CD4-positive, alpha-beta T cell treated with Interferon gamma for 1 hour (primary cell): ENCODE measurements at places on chromosomes 11 and 22.

- DNase-seq, result no peak
Observed at GRCh38 chr11:91239359-91239758, 985.3 kb upstream of the FAT3 start.

DNA sequence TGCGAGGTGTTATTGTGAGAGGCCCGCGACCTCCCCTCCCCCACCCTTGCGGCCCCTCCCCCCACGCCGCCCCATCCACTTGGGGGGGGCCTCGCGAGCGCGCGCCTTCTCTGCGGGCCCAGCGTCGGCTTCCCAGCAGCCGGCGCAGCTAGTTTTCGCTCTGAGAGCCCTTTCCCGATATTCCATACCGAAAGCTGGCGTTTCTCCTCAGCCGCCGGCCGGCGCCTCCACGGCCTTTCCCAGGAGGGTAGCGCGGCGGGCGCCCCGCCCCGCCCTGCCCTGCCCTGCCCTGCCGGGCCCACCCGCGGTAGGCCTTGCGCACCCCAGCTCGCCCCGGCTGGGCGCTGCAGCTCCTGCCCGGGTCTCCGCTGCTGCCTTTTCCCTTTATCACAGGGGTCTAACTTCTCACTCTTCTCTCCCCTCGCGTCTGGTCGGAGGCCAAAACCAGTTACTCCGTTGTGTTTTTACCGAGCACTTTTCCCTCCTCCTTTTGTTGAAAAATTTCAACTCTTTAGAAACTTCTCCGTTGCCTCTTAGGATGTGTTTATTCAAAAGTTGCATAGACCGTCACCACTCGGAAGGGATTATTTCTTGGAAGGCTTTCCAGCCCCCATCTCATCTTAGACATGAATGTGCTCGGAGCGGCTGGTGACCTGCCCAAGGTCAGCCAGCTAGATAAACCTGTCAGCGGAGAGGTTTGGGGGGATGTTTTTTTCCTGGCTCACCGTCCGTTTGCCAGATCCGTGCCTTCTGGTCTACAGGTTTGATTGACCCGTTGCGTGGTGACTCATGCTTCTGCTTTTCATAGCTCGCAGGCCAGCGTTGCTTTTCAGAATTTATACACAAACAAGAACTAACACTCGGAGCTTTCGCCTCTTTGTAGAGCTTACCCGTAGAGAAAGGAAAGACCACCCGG lies 648 bp downstream of the PAFAH1B2 start:
- DNase-seq, result peak; percentile 41

GRCh38 chr11:45182902-45183301 lies 36.5 kb downstream of the PRDM11 start:
- no peak for DNase-seq

GRCh38 chr11:42960521-42961088 lies 351.2 kb upstream of the API5 start:
- no peak for DNase-seq

- no peak for DNase-seq
Observed at GRCh38 chr11:132064987-132065620, 694.7 kb downstream of the NTM start.

DNA sequence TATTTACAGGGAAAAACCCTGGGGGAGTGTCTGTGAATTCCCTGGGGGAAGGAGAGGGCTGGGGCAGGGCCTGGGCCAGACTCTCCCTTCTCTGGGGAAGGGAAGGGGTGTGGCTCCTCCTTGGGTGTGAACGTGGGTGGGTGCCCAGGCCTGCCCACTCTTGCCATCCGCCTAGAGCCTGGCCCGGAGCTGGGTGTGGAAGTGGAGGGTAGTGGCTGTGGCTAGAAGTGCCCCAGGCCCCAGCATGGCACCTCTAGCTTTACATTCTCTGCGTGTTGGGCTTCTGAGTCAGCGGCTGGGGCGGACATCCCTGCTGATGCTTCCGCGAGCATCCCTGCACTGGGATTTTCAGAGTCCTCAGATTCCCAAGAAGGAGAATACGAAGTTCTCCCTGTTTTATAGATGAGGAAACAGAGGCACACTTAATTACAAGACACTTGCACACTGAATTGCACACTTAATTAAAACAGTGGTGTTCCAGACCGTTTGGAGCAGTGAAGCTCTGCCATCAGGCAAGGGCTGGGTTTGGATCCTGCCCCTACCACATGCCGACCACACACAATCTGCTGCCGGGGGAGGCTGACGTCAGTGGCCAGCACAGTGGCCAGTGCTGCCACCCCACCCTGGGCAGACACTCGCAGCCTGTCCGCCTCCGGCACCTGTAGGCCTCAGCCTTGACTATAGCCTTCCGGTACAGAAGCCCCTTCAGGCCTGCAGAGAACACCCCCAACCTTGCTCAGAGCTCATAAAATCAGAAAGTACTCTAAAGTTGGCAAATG lies 7.6 kb downstream of the BAD start:
- DNase-seq, result no peak

DNA sequence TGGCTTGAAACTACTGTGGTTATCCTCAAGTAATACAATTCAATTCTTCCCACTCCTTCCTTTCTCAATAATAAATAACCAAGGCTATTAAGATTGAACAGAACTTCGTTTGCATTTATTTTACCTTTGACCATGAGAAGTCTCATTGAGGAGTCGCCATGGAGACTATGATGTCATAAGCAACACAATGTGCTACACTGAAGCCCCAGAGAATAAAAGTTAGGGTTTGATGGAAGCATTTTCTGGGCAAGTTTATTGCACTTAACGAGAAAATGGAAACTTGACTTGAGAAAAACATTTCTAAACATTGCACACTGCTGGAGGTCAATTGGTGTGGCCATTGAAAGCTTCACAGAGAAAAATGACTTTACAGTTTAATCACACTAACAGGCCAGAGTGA lies 121.5 kb downstream of the FAM76B start:
- DNase-seq, result no peak

DNA sequence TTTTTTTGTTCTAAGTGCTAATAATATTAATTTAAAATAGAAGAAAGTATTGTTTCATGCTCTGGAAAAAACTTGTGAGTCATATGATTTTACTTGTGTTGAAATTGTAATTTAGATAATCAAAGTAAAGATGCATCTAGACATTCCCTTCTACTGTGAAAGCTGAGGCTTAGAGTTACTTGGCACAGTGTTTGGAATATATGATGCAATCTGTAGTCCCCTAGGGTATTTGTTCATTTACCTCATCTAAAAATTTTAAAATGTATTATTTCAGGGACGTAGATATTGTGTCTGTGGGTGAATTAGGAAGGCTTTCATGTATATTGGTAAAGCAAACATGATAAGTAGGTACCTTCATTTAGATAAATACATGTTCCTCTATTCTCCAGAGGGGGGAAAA lies 793.5 kb upstream of the CNTN5 start:
- DNase-seq, result no peak

GRCh38 chr11:45181193-45181888 lies 34.9 kb downstream of the PRDM11 start:
- no peak for DNase-seq

DNA sequence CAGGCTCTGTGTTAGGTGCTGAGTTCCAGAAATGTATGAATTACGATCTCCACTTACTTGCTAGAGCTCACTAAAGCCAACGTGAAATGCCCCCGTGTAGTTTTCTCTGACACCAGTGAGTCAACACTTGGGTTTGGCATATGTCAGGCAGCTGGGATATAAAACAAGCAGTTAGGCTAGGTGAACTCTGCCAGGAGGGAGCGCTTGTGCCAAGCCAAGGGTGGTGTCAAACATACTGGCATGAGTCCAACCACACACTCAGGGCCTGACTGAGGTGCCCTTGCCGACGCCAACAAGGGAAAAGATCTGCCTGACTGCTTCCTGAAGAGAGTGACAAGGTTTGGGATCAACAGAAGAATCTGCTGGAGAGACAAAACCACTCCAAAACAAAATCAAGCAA lies 167.8 kb upstream of the NARS2 start:
- no peak for DNase-seq

GRCh38 chr11:2149460-2149859 lies 10.3 kb upstream of the IGF2 start:
- no peak for DNase-seq

- DNase-seq, result peak; percentile 52
Observed at GRCh38 chr11:86069408-86070101, 671 bp upstream of the PICALM start.

DNA sequence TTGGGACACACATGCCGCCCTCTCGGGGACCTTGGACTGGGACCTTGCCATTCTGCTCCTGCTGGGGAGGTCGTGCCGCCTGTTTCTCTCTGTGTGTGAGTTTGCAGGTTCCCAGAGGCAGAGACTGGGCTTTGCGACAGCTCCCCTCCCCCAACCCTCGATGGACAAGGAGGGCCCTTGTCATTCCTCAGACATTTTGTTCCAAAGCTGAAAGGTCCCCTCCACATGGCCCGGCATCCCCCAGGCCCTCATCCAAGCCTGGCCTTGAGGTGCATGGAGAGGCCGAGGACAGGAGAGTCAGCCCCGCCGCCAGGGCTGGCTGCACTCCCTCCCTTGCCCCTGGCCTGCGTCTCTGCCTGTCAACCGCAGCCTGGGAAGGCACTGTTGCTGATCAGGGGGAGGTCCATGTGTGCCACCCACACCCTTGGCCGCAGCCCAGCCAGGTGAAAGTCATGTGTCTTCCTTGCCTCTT lies 25.6 kb downstream of the FADS2 start:
- no peak for DNase-seq

GRCh38 chr11:91129596-91129995 lies 906.7 kb upstream of the CHORDC1 start:
- no peak for DNase-seq

GRCh38 chr11:19714387-19715363 lies 2.0 kb downstream of the NAV2 start:
- DNase-seq, result no peak

- DNase-seq, result no peak
Observed at GRCh38 chr22:39456522-39457197, at the start of gene MGAT3. MGAT3 (plus strand) TSS chr22:39457012; CDS start chr22:39487348, 30,336 bp downstream.

DNA sequence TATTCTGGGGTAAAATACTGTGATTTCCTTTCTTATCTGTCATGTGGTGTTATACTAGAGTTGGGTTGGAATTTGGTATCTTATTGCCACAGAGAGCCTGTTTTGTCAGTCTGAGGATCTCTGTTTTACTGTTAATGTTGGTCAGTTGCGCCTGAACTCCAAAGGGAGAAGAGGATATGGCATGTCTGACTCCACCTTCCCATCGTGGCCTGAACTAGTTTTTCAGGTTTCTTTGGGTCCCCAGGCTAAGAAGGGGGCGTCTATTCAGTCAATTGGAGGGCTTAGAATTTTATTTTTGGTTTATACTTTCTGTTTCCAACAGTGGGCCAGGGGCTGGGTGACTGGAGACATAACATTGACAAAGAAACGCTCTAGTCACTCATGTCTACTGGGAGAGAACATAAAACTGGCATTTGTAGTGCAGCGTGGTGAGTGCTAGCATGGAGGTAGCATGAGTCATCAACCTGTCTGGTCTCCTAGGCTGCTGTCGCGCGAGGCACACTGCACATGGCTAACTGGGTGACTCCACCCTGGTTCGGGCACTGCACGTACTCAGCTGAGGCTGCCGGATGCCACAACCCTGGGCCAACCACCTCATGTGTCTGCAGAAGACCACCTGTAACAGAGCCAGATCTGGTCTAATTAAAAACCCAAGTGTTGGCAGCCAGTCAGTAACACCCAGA lies 120.1 kb upstream of the OR9Q1 start:
- no peak for DNase-seq

GRCh38 chr11:35083431-35084238 lies 55.3 kb upstream of the CD44 start:
- DNase-seq, result peak; percentile 93

DNA sequence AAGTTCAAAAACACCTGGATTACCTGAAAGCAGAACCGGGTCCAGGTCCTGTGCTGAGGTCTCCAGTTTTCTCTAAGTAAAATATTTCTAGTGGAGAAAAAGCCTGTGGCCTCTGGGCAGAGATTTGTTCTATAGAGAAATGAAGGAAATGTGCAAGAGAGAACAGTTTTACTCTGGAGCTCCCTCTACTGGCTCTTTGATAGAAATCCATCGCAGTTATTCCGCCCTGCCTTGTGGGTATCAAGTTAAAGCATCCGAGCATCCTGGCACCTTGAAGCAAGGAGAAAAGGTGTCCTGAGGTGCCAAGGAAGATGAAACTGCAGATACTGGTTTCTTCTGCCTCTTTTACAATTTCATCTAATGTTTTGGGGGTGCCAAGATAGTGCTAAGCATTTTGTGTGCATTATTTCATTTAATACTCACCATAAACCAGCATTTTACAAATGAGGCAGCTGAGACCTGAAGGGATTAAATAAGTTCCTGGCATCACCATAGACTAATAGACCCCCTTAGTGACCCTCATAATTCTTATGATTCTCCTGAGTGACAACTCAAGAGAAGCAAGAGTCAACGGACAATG lies 113.1 kb upstream of the HSD17B12 start:
- no peak for DNase-seq

- no peak for DNase-seq
Observed at GRCh38 chr11:1567052-1567720, 4.9 kb downstream of the DUSP8 start.

- no peak for DNase-seq
Observed at GRCh38 chr11:75302371-75302770, 49.1 kb downstream of the ARRB1 start.

DNA sequence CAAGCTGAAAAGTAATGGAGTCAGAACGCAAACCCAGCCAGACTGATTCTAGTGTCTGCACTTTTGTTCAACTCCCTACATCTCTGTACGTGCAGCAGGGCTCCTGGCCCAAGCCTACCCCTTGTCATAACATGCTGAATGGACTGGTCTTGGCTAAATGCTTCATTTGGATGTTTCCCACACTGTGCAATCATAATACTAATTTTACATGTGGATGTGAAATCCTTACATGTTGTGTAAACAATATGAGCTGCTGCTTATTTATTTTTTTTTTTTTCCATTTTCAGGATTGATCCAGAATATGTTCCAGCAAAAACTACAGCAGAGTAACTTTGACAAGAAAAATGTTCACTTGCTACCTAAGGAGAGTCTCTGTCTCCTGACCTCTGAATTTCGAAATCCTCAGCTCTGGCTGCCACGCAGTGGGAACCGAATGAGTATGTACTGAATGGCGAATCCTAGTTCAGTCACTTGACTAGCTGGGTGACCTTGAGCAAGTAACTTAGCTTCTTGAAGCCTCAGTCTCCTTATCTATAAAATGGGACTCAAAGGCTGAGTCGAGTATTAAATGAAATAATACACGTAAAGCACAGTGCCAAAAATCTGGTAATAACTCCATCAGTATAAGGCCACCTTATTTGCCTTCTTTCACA lies 133.4 kb downstream of the EHF start:
- DNase-seq, result no peak
